ENCODE measurements at places on chromosomes 6 and 20.
A peak's percentile ranks its signal among the peaks of the same experiment; 100 is the strongest.

GRCh38 chr6:40819182-40819834 is 219.7 kb downstream of the UNC5CL start:
- DNase-seq, result no peak

DNA sequence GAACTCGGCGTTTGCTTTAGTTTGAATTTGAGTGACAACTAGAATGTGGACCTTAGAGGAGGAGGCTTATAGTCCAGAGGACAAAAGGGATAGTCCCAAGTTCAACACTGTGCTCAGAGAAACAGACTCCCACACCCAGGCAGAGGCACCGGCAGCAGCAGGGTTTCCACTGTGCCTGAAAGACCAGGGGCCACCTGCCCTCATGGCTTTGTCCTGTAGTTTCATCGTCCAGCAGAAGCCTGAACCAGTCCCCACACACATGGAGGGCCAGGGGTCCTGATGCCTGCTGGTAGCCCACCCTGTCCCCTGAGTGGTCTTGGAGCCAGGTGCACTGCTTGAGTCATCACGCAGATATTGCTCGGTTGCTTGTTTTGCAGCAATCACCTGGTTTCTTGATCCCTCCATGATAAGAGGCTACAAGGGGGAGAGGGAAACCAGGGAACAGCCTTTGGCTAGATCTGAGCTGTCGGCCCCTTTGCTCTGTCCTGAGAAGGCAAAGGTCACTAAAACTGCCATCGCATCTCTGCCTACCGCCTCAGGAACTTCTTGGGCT is 7.2 kb upstream of the ACSS1 start:
- DNase-seq, result no peak

GRCh38 chr6:56807326-56807988 is 147.4 kb upstream of the BEND6 start:
- DNase-seq, result no peak

- no peak for DNase-seq
These were observed 44.7 kb downstream of the RSPH3 start for GRCh38 chr6:158955255-158955654.

- DNase-seq, result peak; percentile 26
These were observed 16.3 kb downstream of the RIN2 start for GRCh38 chr20:19774135-19774933.

DNA sequence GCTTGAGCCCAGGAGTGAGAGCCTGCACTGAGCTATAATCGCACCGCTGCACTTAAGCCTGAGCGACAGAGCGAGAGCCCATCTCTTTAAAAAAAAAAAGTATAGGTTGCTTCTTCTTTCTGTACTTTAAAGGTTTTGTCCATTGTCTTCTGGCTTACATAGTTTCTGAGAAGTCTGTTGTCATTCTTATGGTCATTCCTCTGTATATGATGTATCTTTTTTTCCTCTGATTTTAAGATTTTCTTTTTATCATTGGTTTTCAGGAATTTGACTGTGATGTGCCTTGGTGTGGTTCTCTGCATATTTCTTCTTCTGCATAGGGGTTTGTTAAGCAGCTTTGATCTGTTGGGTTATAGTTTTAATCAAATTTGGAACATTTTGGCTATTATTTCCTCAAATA is 29.1 kb downstream of the QRSL1 start:
- no peak for DNase-seq

DNA sequence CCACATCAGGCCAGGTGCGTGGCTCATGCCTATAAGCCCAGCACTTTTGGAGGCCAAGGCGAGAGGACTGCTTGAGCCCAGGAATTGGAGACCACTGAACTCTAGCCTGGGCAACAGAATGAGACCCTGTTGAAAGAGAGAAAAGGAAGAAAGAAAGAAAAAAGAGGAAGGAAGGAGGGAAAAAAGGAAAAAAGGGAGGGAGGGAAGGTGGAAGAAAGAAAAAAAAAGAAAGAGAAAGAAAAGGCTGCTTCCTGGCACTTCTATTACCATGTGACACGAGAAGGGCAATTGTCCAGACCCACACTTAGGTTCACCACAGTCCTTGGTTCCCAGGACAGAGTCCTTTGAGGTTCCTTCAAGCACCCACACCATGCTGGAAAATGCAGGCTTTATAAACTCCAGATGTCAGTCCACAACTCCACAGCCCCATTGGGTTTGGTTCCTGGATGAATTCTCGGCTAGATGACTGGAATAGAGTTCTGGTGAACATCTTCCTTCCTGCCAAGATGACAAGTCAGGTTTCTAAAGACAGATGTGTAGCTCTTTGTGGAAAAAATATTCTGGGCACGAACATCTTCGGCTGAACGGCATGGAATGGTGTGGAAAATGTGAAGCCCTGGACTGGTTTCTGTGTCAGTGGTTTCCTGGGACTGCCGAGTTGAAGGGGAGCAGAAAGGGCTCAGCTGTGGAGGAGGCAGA is 32.5 kb downstream of the NT5E start:
- DNase-seq, result no peak

DNA sequence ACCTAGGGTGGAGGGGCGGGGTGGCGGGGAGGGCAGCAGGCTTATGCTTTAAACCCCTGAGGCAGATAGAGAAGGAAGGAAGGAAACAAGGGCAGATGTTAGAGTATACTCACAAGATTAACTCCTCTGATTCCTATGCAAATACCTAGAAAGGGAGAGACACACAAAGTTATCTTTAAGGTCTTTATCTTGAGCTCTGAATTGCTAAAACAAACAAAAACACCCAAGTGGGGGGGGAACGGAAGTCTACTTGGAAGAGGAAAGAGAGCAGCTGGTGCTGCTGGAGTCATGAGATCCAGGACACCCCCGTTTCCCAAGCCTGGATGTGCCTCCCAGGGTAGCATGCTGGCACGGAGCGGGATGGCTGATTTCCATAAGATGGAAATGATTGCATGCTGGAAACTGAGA is 43.4 kb downstream of the PLAGL1 start:
- no peak for DNase-seq

GRCh38 chr6:101706576-101706975 is 313.1 kb downstream of the GRIK2 start:
- no peak for DNase-seq

DNA sequence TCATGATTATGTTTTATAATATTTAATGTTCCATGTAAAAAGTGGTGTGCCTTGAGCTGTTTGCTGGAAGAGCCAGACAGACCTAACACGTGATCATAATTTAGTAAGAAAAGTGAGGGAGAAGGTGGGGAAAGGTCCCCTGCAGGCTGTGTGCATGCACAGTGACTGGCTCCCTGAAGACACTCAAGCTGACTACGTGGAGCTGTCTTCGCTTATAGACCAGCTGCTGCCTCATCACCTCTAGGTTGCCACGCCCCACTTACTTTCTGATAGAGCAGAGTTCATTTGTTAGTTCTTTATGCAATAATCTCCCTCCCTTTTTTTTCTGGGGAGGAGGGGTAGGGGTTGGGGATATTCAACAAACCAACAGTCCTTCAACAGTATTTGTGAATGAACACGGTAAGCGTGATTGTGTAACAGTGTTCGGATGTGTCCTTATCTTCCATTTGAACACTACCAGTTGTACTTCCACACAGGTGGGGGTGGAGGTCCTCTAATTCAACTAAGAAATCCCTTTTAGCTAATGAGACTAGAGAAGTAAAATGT is 157.3 kb downstream of the BACH2 start:
- DNase-seq, result no peak

DNA sequence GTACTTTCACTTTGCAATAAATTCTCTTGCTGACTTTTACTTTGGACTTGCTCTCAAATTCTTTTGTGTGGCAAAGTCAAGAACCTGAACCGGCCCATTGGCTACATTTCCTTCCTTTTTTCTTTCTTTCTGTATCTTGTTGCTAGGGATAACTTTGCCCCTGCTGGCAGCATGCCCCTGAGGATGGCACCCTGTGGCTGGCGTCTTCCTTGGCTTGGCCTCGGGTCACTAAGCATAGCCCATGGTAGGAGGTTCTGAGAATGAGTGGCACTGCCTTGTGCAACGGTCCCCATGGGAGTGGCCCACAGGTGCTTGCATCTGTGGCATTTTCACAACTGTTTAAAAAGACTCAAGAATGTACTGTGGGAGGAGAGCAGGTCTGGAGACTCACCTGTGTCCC is 14.0 kb upstream of the HLA-F start:
- no peak for DNase-seq

DNA sequence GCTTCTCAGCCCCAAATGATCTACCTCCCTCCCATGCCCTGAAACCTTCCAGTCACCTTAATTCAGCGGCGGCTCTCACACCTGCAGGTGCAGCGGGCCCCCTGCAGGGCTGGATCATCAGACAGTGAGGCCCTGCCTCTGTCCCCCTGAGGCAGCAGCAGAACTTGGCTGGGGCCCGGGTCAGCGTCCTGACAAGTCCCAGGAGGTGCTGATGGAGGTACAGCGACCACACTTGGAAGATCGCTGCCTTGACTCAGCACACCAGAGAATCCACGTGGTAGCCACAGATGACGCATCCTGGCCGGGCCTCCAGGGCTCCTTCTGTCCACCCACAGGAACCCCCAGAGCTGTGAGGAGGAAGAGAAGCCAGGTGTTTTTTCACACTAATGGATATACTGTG is 116.4 kb upstream of the THBS2 start:
- no peak for DNase-seq

GRCh38 chr20:43839793-43840199 is 74.9 kb upstream of the TOX2 start:
- no peak for DNase-seq

DNA sequence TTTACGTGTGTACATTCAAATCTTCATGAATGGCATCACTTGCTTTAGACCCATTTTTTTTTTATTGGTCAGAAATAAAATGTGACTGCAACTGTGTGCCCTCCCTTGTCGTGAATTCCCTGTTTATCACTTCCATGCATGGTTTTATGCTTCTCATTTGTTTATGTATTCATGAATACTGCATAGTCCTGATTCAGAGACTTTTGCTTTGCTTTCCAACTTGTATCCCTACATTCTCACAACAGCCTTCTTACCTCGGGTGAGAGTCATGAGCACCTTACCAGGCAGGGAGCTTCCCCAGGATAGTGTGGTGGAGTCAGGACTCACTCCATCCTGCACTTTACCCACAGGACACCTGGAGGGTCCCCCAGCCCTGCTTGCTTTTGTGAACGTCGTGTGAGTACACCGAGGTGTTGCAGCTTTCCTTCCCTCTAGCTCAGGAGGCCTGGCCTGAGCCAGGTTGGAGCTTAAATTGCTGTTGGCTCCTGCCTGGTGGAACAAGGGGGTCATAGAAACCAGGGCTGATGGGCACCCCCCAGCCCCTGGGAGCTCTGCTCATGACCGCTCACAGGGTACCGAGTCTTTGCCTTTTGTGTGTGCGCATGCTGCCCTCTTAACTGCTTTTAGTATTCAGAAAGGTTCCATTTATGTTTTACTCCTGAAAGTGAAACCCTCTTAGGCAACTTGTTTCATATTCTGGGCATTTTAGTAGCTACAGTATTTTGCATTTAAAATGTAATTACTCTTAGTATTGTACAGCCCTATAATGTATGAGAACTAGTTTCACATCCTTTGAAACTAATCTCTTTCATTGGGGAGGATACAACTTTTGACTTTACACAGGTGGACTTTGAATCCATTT is 66.0 kb downstream of the CDS2 start:
- DNase-seq, result no peak

DNA sequence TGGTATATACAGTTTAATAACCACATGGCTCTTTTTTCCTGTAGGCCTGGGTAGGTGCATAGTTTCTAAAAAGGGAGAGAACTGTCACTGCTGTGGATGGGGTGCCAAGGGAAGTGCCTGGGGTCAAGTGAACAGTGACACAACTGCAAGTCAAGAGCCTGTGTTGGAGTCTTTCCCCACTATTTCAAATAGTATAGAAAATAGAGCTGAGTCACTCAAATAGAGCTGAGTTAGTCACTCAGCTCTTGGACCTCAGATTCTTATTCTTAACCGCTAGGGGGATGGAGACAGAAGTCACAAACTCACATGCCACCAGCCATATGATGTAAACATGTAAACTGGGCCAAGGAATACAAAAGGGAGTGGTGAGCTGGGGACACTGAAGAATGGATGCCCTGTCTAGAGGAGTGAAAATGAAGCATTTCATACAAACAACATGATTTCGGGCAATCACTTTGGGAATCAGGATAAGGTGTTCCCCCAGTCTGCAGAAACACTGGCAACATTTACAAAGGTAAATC is 2.1 kb downstream of the NQO2 start:
- no peak for DNase-seq

- no peak for DNase-seq
These were observed 30.0 kb downstream of the GJA10 start for GRCh38 chr6:89924231-89924630.

DNA sequence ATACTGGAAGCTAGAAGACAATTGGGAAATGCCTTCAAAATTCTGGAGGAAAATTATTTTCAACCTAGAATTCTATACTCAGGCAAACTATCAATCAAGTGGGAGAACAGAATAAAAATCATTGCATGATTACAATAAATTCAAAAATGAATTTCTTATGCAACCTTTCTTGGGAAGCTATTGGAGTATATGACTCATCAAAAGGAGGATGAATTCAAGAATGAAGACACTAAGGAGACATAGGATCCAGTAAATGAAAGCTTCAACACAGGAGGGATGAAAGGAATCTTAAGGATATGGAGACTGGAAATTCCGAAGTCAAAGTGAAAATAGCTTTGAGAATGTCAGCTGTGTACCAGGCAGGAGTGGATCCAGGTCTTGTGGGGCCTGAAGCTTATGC is 12.6 kb upstream of the UBR2 start:
- DNase-seq, result no peak

- no peak for DNase-seq
These were observed 108.7 kb downstream of the FYN start for GRCh38 chr6:111764238-111765175.

DNA sequence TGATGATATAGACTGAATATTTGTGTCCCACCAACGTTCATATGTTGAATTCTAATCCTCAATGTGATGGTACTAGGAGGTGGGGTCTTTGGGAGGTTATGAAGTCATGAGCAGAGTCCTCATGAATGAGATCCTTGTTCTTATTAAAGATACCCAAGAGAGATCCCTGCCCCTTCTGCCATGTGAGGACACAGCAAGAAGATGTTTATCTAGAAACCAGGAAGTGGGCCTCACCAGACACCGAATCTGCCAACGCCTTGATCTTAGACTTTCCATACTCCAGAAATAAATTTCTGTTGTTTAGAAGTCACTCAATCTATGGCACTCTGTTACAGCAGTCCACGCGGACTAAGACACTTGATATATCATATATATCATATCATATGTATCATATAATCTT is 67.7 kb upstream of the GCM1 start:
- no peak for DNase-seq

DNA sequence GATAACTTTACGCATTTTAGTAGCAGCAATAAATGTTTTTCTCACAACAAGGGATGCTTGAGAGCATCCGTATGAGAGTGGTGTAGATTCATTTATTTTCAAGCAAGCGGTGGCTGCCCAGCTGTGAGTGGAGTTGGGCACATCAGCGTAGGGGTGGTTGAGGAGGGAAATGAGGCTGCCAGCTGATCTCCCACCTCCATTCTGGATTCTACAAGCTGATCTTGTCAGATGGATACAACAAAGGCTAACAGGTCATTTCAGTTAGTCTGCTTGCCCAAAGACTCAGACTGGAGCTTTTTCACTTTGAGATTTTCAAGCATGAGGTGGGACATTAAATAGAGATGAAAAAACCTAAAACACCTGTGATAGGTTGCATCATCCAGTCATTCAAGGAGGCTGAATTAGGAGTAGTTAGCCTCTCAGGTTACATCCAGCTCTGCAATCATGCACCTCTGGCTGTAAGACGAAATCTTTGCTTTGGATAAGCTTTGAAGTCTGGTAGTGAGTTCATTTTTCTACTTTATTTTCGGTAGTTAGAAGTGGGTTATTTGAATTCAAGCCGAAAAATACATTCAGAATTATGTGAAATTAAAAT is 1.9 kb upstream of the BACH2 start:
- DNase-seq, result no peak
